Stimulated activated CD4-positive, alpha-beta T cell treated with anti-CD3 and anti-CD28 coated beads, Interleukin-12 subunit alpha, Interleukin-12 subunit beta, amount 100 ng/mL, for 4 hours (primary cell): ENCODE measurements at places on chromosomes 12 and 14.
A peak's percentile ranks its signal among the peaks of the same experiment; 100 is the strongest.

- no peak for DNase-seq
Measured at GRCh38 chr14:34733245-34733644, 18.9 kb upstream of the CFL2 start.

DNA sequence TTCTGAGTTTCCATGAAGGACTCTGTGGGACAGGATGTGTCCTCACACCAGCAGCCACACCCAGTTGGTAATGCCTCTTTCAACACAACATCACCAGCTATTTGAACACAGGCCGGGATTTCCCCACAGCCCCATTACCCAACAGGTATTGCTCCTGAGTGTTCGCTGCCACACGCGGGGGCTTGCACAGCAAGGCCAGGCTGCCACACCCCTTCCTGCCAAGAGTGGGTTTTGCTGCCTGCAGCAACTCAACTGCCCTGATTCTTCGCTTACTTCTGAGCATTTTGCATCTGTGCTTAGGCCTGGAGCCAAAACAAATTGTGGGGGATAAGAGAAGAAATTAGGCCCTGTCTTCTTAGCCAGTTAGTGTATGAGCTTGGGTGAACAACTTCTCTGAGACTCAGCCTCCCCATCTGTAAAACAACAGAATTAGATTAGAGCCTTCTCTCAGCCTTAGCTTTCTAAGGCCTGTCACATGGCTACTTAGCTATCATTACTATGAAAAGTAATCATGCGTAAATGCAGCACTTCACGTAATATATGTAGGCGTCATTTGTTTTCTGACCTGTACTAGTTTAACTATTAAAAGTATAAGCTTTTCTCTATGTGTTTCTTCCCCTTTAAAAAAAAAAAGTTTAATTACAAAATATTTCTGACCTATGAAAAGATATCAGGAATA is 20.0 kb downstream of the CKAP4 start:
- DNase-seq = peak; percentile 12

DNA sequence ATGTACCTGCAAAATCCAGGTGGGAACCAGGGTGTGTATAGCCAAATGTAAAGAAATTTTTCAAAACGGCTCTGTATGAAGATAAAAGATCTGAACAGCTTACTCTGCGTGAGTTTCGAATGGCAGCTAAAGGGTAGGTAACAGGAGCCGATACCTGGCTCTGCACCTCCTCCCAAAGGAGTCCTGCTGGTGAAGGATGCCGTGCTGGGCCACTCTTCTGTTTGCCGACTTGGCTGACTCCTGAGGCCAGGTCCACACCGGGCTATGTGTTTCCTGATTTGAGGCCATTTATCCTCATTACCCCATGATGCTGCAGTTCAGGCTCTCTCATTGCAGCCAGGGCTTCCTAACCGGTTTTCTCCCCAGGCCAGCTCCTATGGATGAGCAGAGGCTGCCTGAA is 244.6 kb downstream of the SLC41A2 start:
- DNase-seq = no peak

GRCh38 chr12:106445959-106446358 is 88.4 kb downstream of the POLR3B start:
- DNase-seq = no peak

DNA sequence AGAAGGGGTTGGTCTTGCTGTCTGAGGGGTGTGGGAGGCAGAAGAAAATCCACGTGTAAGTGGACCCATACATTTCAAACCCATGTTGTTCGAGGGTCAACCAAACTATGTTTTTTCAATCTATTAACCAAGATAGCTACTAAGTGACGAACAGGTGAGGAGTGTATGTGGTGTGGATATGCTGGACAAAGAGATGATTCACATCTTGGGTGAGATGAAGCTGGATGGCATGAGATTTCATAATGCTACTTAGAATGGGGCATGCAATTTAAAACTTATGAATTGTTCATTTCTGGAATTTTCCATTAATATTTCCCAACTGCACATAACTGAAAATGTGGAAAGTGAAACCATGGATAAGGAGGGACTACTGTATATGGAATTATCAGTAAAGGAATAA is 17.9 kb upstream of the KTN1 start:
- DNase-seq = no peak

DNA sequence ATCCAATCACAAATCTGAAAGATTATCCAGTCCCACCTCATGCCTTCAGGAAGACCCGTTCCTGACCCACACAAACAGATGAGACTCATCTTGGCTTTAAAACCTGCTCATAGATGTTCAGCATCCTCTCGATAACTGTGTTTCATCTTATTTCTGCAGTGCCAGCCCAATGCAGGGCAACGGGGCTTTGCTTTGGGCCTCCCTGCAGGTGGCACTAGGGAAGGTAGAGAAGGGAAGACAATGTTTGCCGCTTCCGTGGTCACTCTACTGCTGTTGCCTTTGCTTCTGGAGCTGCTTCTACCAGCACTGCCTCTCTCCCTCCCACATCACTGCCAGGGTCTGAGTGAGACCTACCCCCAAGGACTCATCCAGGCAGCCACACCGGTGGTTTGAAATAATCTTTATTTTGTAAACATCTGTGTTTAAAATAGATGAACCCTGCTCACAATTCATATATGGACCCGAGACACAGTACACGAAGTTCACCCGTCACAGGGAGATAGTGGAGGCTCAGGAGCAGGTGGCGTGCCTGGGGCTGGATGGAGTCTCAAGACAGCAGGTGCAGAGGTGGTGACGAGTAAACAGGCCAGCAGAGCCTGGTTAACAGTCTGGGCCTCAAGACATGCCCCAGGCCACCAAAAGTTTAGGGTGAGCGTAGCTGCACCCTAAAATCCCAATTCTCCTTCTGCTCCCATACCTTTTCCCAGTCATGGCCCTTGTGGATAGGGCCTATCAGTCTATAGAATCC is 3.1 kb upstream of the GPX2 start:
- DNase-seq = no peak

- no peak for DNase-seq
Measured at GRCh38 chr12:58761308-58761707, 159.0 kb downstream of the LRIG3 start.

DNA sequence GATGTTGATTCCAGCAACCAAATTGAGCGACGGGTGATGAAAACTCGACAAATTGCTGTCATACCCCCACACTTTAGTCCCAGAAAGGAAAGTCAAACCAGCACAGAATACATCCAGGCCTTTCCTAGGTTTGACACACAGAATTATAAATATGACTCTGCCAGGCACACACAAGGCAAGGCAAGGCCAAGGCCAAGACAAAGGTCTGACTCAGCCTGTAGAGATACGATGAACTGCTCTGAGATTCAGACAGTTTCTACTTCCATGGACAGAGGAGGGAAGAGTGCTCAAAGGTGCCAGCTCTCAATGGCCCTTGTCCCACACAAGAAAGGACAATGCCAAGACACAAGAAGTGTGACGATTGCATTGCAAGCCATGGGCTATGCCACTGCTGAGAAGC is 880.2 kb upstream of the TMEM132C start:
- DNase-seq = no peak

- DNase-seq = no peak
Measured at GRCh38 chr14:102752239-102752847, 24.9 kb upstream of the TRAF3 start.

DNA sequence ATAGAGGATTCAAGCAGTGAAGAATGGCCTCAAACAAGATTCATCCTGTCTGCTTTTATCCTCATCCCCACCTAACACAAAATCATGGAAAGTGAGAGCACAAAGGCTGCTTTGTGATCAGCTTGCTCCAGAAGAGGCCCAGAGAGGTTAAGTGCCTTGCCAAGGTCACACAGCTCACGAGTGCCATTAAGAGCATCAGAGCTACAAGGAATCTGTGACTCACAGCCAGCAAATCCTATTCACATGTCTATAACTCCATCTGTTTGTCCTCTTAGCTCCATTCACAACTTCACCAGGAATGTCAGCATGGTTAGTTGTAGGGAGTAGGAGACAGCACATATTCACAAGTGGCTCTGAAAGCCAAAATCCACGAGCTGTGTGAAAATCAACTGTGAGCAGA is 79.8 kb downstream of the TTC9 start:
- DNase-seq = no peak

DNA sequence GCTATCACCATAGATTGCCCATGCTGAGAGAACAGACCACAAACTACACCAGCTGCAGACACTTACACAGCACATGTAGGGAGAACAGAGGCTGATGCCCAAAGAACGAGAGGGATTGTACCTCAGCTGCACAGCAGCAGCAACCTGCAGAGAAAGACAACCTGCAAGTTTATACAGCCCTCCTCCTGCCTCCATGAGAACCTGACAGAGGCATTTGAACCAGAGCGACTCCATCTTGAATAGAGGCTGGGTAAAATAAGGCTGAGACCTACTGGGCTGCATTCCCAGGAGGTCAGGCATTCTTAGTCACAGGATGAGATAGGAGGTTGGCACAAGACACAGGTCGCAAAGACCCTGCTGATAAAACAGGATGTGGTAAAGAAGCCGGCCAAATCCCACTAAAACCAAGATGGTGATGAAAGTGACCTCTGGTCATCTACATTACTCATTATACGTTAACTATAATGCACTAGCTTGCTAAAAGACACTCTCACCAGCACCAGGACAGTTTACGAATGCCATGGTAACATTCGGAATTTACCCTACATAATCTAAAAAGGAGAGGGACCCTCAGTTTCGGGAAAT is 262.4 kb upstream of the HMGA2 start:
- no peak for DNase-seq

DNA sequence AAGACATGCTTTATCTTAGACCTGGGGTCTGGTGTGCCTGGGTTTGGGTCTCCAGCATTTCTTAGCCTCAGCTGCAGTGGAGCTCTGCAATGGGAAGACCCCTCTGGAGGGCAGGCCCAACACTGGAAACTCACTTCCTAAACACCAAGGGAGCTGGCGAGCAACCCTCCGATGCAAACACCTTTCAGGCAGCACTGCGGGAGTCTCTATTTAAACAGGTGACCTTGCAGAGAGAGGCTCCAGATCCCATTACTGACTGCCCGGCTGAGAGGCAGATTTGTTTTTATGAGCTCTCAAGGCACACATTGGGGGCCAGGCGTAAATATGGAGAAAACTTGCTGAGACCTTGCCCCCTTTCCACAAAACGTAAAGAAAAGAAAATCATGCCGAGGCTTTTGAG is 195.5 kb downstream of the PAX9 start:
- no peak for DNase-seq

- DNase-seq = no peak
Measured at GRCh38 chr12:19474147-19474546, 34.9 kb downstream of the AEBP2 start.

- DNase-seq = no peak
Measured at GRCh38 chr12:98253207-98254037, 262.0 kb upstream of the TMPO start.

DNA sequence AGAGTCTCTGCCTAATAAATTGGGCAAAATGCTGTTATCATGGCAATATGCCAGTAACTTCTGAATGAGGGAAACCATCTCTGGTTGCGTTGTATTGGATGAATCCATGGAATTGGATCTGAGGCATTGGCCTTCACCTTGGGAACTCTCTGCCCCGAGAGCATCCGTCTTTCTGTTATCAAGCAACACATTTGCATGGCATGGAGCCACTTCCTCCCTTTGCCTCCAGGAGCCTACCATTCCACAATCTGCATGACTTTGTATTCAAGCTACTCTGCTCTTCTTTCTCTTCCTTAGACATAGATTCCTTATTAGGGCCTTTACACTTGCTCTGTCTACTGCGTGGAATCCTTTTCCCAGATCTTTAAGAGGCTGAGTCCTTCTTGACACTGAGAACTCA is 57.2 kb downstream of the RIC8B start:
- DNase-seq = no peak

- no peak for DNase-seq
Measured at GRCh38 chr14:87041290-87042020, 951.5 kb downstream of the GALC start.

- DNase-seq = no peak
Measured at GRCh38 chr12:96171905-96172304, 22.3 kb upstream of the ELK3 start.

DNA sequence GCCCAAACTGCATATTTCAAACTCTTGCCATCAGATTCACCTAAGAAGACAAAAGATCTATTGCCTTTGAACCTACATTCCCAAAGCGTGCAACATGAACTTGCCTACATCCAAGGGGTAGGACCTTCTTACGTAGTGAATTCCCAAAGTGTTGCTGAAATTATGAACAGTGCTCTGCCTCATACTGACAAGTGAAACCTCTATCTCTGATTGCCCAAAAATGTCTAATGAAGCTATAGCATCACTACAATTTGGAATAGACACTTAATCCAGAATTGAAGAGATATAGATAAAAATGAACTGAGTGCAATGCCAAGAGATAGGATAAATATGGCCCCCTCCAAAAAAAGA is 31.1 kb downstream of the CLEC2D start:
- no peak for DNase-seq

GRCh38 chr14:65359503-65359902 is 53.0 kb upstream of the FUT8 start:
- no peak for DNase-seq

DNA sequence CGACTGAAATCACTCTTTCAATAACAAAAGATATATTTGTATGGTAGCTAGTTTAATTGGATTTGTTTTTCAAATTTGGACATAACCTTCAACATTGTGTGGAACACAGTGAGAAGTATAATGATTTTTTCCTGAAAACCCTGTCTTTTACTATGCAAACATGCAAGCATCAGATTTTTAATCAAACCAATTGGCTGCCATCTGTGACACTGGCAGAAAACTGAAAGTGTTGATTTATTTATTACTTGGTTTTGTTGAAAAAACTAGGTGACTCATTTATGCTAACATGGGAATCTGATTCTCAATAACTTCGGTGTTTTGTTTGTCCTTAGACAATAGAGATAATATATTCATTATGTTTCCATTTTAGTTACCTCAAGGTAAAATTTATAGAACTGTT is 82.0 kb downstream of the NTS start:
- no peak for DNase-seq

GRCh38 chr12:99027055-99027393 is 381.9 kb downstream of the APAF1 start:
- DNase-seq = no peak

DNA sequence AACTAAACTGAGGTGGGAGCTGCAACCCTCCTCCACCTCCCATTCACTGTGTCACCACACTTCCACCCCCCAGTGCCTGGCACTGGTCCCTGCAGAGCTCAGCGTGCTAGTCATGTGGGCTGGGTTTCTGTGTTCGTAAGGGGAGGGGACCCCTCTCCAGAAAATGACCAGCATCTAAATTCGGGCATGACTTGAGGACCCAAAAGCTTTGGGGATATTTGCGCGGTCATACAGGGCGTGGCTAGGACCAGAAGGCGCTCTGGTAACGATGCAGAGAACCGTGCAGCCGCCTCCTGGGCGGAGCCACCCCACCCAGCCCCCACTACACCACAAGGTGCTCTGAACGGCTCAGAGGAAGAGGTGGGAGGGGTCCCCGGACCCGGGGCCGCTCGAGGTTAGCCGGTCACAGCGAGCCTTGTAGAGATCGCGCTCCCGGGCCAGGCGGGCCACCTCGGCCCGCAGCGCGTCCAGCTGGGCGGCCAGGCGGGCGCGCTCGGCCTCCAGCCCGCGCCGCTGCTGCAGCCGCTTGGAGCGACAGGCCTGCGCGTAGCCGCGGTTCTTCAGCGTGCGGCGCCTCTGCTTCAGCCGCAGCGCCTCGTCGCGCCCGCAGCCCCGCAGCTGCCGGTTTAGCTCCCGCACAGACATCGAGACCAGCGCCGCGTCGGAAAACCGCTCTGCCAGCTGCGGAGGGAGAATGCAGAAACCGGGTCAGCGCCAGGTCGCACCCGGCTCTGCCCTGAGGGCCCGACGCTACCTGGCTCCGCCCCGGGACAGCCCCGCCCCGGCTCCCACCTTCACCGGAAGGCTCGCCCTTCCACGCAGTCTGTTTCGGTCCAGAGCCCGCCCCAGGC is 9.8 kb downstream of the CPNE6 start:
- DNase-seq = peak; percentile 66
